ENCODE measurements at places on chromosomes 6 and 20. TPM values are rescaled to one million over a fixed set of nuclear protein-coding genes. Genes with fewer than 3 reads are reported as not detected.

Gene CPXM1
- 0.38 TPM for total RNA-seq

Gene ZNF334
- 0.97 TPM for total RNA-seq

Gene PBOV1
- not detected for total RNA-seq

Gene HSPA1A
- total RNA-seq, result 221 TPM

Gene POU5F1
- 0.19 TPM for total RNA-seq

Gene TSHZ2
- total RNA-seq, result 0.65 TPM

Gene HMGA1
- 82.7 TPM for total RNA-seq

Gene TRIM15
- total RNA-seq, result not detected

Gene ZKSCAN3
- 7.2 TPM for total RNA-seq

Gene HSPA12B
- total RNA-seq, result 11.1 TPM

Gene RSPO3
- under 0.01 TPM for total RNA-seq

Gene DEFB132
- total RNA-seq, result not detected

Gene ULBP3
- total RNA-seq, result 5.3 TPM

Gene EBF4
- total RNA-seq, result under 0.01 TPM

Gene SEMG1
- not detected for total RNA-seq

Gene UNC5CL
- under 0.01 TPM for total RNA-seq

Gene TBC1D7
- 13.0 TPM for total RNA-seq

Gene SLC26A8
- not detected for total RNA-seq

Gene SIM1
- total RNA-seq, result not detected

Gene CTSA
- total RNA-seq, result 37.2 TPM

Gene LAMP5
- total RNA-seq, result 1.4 TPM

Gene CD109
- total RNA-seq, result 28.7 TPM

Gene RIN2
- 97.4 TPM for total RNA-seq

Gene TNF
- not detected for total RNA-seq

Gene CRISP1
- not detected for total RNA-seq

Gene GABRR1
- total RNA-seq, result not detected

Gene SLC22A2
- total RNA-seq, result not detected

Gene METTL24
- total RNA-seq, result 0.06 TPM

Data from bladder microvascular endothelial cell (primary cell).